Activated naive CD4-positive, alpha-beta T cell treated with anti-CD3 and anti-CD28 coated beads, Interleukin-2, amount 10 ng/mL, durations not matched to agents 5 hours and 36 hours (primary cell): ENCODE measurements at places on chromosomes 5 and 9. TPM values are rescaled to one million over a fixed set of nuclear protein-coding genes. Genes with fewer than 3 reads are reported as not detected.

IFNA13 gene
- total RNA-seq: not detected

PRR7 gene
- 8.4 TPM for total RNA-seq

GABRA1 gene
- total RNA-seq: not detected

EPB41L4A gene
- total RNA-seq: 0.91 TPM

PRSS3 gene
- total RNA-seq: not detected

SLC6A3 gene
- total RNA-seq: not detected

DOK3 gene
- total RNA-seq: 3.3 TPM

GDNF gene
- total RNA-seq: not detected

ZNG1F gene
- total RNA-seq: 9.6 TPM

DAB2 gene
- total RNA-seq: not detected

NEUROG1 gene
- total RNA-seq: not detected

POLR3G gene
- total RNA-seq: 1.7 TPM

NRARP gene
- 1.1 TPM for total RNA-seq

GABRB2 gene
- not detected for total RNA-seq

GLT6D1 gene
- not detected for total RNA-seq

TBC1D13 gene
- total RNA-seq: 17.6 TPM

ANKRD55 gene
- total RNA-seq: 17.8 TPM

ENHO gene
- total RNA-seq: not detected

BTNL8 gene
- not detected for total RNA-seq

PCDHGB7 gene
- total RNA-seq: 0.08 TPM

CDH9 gene
- not detected for total RNA-seq

TMEM174 gene
- not detected for total RNA-seq

PDE6A gene
- not detected for total RNA-seq
